ENCODE measurements at places on chromosomes 4 and X. TPM values are rescaled to one million over a fixed set of nuclear protein-coding genes. Genes with fewer than 3 reads are reported as not detected.

Gene AKAP14
- not detected for total RNA-seq

Gene CXorf49
- total RNA-seq = not detected

Gene CRMP1
- total RNA-seq = 0.12 TPM

Gene KLHL13
- total RNA-seq = 1.3 TPM

Gene NSUN7
- total RNA-seq = 0.73 TPM

Gene NPY2R
- not detected for total RNA-seq

Gene EGF
- total RNA-seq = 3.0 TPM

Gene RAI2
- not detected for total RNA-seq

Gene NDNF
- 11.8 TPM for total RNA-seq

Gene CNGA1
- total RNA-seq = not detected

Gene CSAG2
- total RNA-seq = not detected

Gene USP17L12
- total RNA-seq = not detected

Gene CACNA1F
- not detected for total RNA-seq

Gene TMEM154
- 5.2 TPM for total RNA-seq

Gene DMRTC1
- total RNA-seq = not detected

Gene ANK2
- 97.5 TPM for total RNA-seq

Gene CD38
- total RNA-seq = not detected

Gene RHOXF1
- not detected for total RNA-seq

Gene ARHGAP24
- 148 TPM for total RNA-seq

Gene CT45A10
- not detected for total RNA-seq

Gene COL4A5
- total RNA-seq = 7.0 TPM

Gene MAMLD1
- 1.9 TPM for total RNA-seq

Gene RBM47
- total RNA-seq = 4.5 TPM

Gene SMIM31
- not detected for total RNA-seq

Gene TDO2
- 1.5 TPM for total RNA-seq

Gene SERTM2
- total RNA-seq = not detected

Gene MND1
- total RNA-seq = 0.97 TPM

Gene DMP1
- total RNA-seq = not detected

Gene ARHGAP36
- not detected for total RNA-seq

Gene UCP1
- not detected for total RNA-seq
